ENCODE measurements at places on chromosomes 12 and 14.

DNA sequence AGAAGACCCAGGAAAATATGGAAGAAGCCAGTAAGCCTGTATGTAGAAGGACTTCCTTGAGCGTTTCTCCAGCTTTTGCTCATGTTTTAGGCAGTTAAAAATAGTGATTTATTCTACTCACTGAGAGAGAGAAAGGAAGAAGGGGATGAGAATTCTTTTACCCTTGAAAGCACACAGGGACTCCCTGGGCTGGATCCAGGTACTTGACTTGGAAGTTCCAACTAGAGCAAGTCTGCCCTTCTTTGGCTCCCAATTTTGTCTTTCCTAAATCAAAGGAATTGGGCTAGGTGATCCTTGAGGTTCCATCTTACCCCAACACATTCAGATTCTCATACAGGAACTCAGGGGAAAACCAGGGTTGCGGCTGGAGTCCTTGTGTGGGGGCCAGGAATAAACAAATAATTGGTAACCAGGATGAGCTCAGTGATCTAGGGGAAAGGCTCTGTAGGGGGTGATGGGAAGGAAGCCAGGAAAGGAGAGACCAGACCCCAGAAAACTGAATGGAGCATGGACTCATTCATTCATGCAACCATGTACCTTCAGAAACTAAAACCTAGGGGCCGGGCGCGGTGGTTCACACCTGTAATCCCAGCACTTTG, 11.5 kb upstream of the ITGA5 start:
- no peak for DNase-seq

- DNase-seq: no peak
Measured at GRCh38 chr14:96817750-96818666, 20.8 kb downstream of the VRK1 start.

DNA sequence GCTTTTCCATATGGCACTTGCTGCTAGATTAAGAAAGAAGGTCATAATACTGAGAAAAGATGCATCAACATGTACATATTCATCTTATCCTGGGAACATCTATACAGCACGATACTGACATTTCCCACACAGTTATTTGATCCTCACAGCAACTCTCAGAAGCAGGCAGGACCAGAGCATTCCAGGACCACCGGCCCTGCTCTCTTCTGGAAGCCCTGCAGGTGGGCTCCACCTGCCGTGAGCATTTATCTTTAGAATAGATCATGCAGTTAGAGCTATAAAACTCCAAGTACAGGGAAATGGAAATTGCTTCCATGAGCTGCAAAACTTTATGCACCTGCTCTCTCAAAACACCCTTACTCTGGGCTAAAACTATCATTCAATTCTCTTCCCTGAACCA, 5.5 kb upstream of the BDKRB1 start:
- no peak for DNase-seq

DNA sequence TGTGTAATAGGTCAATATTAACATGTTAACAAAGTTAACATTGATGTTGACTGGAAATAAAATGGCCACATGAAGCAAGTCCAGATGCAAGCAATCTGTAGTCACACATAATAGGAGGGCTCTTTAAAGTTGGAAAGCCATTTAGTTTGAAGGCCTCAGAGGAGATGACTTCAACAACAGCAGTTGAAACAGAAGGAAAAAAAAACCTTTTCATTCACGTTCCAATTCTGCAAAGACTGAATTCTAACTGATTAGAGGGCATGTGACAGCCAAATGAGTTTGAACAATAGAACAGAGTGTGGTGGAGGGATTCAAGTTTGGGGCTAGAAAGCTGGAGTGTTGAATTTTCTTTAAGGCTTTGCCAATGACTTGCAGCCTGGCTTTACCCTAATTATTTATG, 41.5 kb upstream of the DAAM1 start:
- no peak for DNase-seq

- DNase-seq: peak; percentile 66
Measured at GRCh38 chr12:93130366-93131054, 201.4 kb upstream of the EEA1 start.

DNA sequence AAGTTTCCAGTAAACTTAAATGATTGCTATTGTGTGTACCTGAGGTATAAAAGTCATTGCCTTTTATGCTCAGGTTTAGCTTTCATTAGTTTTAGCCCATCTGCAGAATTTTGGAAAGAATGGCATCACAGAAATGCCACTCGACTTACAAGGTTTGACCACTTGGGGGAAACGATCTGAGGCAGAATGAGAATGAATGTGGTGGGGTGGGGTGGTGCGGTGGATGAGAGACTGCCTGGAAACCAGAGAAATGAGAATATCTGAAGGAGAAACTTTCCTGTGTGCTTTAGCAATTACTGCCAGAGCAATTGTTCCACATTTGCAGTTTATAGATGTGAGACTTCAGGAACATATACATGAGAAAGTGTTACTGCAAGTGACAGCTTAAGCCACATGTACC, 225.4 kb upstream of the PDE3A start:
- DNase-seq: no peak

DNA sequence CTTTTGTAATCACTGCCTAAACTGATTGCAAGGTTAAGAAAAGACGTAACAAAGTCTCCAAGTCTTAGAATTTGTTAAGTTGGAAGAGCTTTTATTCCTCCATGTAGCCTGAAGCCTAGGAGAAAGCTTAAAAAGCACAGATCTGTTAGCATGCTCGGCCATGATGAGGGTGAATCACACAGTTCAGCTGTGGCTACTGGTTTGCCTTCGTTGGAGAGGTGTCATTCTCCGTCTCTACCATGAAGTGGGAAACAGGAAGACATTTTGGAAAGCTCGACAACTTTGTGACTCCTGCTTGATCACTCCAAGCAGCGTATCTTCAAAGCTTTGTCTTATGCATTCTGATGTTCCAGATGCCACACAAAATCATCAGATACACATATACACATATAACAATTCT, 27.1 kb downstream of the DCP1B start:
- no peak for DNase-seq

DNA sequence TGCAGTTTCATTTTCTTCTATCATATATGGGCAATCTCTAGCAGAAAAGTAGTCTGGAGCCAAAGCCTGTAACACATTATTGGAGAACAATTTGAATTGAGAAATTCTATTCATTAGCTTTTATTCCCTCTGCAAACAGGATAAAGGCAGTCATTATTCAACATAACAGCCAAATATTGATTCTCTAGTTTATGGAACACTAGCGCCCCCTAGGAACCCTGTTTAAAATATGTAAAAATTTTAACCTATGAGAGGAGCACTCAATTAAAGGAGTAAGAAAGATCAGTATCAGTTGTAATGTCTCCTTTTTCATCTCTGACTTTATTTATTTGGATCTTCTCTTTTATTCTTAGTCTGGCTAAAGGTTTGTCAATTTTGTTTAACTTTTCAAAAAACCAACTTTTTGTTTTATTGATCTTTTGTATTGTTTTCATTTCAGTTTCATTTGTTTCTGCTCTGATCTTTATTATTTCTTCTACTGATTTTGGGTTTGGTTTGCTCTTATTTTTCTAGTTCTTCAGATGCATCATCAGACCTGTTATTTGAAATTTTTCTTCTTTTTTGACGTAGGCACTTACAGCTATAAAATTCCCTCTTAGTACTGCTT, 4.8 kb upstream of the LMNTD1 start:
- no peak for DNase-seq

DNA sequence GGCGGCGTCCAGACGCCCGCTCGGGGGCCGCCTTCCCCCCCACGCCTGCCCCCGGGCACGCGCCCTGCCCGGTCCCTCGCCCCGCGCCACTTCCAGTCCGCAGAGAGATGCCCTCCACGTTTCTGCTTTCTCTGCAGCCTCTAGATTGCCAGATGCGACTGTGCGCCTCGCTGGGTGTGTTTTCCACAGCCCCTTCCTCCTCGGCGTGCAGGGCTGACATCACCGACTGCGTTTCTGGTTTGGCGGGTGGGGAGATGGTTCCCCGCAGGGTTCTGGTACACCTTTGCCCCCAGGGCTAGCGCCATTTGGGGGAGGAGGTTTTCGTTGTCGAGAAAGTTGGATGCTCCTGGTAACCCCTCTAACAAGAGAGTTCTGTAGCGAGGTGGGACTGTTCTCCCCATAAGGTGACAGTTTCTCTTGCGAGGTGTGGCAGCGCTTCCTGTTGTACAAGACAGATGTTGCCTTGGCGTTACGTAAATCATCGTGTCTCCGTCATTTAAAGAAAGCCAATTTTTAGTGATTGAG, 1.5 kb downstream of the CALM1 start:
- peak; percentile 30 for DNase-seq

DNA sequence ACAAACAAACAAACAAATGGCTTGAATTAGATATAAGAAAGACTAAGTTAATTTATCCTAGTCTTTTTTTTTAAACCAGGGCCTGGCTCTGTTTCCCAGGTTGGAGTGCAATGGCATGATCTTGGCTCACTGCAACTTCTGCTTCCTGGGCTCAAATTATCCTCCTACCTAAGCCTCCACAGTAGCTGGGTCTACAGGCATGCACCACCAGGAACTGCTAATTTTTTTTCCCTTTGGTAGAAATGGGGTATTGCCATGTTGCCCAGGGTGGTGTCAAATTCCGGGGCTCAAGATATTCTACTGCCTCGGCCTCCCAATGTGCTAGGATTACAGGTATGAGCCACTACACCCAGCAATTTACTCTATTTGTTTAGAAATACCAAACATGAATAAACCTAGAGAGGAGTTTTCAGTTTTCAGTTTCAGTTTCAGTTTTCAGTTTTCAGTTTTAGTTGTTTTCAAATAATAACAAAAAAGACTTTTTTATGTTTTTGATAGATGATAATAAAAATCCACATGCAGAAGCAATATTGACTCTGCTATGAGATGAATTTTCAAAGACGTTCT, 817.0 kb downstream of the FLRT2 start:
- no peak for DNase-seq

All from DMS79 (cell line).